BJ (cell line): ENCODE measurements at places on chromosomes 7 and 10.

DNA sequence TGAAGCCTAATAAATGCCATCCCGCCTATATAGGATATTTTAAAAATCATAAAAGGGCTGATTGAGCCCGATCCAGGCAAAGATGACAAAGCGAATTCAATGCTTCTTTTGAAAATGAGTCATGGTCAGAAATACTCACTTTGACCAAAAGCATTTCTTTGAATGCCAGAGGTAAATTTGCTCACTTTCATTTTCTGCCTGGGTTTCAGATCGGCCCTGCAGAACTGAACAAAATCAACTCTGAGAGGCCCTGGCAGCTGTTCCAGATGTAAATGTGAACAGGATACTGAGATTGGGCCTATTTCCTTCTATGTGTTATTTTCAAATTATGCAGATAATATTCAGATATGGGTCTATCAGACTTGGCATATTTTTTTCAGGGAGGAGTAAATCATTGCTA is 114.8 kb upstream of the ARID5B start:
- DNase-seq = peak; percentile 30

DNA sequence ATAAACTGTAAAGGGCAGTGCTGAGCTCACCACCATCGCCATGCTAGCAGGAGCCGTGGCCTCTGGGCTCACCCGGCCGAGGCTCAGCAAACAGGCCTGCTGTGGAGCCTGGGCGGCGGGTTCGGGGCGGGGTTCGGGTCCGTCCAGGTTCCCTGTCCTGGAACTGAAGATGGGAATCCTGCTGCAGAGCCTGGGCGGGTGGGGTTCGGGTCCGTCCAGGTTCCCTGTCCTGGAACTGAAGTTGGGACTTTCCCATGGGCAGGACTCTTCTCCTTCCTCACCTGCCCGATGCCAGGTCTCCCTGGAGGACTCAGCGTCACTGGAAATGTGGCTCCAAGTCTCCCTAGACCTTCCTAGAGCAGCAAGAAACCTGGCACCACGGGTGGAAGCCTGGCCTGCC is 36.6 kb downstream of the EN2 start:
- no peak for DNase-seq

GRCh38 chr7:105829681-105830322 is 46.6 kb downstream of the ATXN7L1 start:
- DNase-seq = no peak

DNA sequence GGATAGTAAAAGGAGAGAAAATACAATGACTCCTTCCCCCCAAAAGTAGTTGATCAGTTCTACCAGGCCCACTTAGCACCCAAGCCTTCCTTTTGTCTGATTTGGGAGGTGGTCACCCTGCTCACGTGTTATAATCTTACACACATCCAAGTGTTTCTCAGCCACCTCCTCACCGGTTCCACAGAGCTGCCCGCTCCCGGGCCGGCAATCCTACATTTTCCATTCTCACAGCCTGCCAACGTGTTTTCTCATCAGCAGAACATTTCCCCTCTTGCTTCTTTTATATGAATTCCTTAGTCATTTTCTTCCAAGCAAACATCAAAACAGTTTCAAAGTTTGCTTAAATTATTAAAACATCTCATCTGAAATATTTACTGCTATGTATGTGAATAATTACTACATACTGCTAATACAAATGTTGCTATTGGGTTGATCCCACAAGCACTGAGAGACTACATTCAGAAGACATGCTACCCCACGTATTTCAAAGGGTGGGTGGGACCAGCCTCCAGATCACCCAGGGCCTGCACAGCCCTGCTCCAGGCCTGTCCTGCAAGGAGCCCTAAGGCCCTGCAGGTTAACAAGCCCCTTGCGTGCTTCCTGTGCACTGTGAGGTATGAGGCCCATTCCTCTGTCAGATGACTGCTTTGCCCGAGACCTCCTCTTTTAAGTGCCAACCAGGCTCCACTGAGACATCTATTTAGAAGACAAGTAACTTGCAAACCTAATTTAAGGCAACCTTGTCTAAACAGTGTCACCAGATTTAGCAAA is 75.3 kb downstream of the GRB10 start:
- DNase-seq = no peak

GRCh38 chr7:5470167-5470532 is 46.5 kb upstream of the TNRC18 start:
- DNase-seq = no peak

GRCh38 chr7:22907805-22908204 is 85.2 kb upstream of the TOMM7 start:
- no peak for DNase-seq

DNA sequence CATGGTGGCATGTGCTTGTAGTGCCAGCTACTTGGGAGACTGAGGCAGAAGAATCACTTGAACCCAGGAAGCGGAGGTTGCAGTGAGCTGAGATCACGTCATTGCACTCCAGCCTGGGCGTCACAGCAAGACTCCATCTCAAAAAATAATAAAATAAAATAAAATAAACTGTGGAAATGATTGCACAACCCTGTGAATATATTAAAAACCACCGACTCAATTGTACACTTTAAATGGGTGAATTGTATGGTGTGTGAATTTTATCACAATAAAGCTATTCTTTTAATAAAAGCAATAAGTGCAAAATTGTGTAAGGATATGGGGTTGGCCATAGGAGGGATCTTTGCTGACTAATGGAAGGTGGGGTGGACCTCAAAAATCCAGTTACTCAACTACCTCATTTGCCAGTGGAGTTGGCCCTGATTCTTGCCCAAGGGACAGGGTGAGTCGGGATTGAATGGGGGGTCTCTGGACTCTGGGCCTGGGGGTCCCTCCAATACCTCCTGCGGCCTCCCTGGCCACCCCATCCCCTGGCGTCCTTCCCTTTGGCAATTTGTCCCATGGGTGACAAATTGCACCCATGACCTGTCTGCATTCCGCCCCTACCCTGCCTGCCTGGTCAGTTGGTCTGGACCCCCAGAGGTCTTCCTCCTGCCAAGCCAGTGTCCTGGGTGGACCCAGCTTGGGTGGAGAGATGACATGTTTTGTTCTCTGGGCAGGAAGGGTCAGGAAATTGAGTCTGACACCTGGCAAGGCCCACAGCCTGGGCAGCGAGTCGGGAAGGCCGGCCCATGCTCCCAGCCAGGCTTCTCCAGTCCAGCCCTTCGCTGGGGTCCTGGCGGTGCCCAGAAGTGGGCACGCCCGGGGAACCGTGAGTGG is 61.7 kb upstream of the ELN start:
- DNase-seq = no peak

GRCh38 chr7:46385662-46386309 is 464.7 kb upstream of the IGFBP3 start:
- peak; percentile 96 for DNase-seq

DNA sequence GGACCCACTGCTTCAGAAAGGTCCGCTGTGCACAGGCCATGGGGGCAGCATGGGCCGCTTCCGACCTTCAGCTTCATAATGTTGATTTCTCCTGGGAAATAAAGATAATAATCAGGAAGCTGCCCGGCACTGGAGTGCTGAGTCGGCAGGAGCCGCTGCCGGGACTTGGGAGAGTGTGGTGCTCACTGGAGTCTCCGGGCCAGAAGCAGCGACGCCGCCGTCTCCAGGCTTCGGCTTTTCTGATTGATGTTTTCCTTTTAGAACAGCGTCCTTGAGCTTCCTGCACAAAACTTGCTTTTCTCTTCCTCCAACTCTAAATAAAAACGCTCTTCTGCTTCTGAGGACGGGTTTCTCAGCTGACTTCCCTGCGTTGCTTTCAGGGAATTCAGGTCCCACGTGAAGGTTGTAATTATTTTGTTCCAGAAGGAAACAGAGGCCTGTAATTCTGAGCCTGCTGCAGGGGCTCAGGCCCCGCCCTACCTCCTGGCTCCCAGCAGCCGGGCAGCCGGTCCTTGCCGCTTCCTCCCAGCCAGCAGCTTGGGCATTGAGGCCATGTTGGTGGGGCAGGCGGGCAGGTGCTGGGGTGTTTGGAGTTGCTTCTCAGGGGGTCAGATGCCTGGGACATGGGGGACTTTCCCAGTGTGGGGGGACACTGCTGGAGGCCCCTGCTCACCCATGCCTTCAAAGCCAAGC is 14.7 kb downstream of the PWWP2B start:
- no peak for DNase-seq

DNA sequence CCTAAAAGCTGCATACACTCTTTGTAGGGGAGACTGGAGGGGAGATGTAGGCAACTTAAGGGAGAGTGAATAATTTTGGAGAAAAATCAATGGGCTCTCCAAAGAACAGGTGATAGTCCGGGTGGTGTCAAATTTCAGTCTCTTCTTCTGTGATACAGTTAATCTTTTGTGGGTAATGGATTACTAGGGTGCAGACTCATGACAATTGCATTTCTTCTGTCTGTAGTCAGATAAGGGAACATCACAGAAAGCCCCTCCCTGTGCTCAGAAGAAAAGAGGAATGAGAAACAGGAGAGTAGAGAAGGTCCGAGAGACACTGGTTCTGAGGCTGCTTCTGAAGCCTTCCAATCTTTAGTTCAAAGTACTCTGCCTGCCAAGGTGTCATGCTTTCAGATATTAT is 1140.7 kb upstream of the LRRN3 start:
- DNase-seq = no peak

GRCh38 chr10:76009531-76009930 is 578.1 kb downstream of the LRMDA start:
- DNase-seq = no peak

GRCh38 chr7:118259115-118259514 is 34.6 kb downstream of the ANKRD7 start:
- no peak for DNase-seq

DNA sequence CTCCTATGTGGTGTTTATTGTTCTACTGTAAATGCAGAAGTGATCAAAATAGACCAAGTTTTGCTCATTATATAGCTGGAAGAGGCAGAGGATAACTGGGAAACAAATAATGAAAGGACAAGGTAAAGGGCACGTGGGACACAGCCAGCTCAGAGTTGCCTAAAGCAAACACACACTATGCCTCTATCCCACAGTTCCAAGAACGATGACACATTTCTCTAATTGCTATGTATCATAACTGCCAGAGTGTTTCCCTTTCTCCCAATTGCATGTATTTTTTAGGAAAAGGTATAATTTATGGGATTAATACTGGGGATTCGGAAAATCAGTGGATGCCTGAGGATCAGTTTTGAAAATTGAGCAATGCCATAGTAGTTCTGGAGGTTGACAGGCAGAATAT is 49.0 kb downstream of the CCDC71L start:
- no peak for DNase-seq

GRCh38 chr10:73905256-73906020 is 5.5 kb upstream of the PLAU start:
- DNase-seq = no peak

DNA sequence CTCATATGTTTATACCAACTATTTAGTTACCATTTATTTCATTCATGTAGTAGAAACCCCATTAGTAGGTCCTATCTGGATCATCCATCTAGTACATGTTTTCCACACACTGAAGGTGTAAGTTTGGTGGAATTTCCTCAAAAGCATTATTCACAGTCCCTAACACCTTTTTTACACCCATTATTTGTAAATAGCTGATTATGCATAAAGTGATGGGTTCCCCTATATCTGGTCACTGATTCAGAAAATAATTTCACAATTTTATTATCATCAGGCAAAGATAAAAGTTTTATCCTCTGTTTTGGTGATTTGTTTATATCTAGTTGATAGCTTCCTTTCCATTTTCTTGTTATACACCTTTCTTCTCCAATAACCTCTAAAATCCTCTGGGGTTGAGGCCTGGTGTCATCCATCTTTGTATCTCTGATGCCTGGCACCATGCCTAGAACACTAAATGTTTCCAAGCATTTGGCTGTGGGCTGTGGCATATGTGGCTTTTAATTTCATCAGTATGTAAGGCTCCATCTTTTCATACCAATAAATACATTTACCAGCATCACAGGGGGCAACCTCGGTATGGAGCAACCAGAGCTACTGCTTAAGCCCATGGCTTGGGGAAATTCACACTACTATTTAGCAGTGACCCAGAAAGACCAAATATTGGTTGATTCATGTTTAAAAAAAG is 1089.5 kb upstream of the LRRN3 start:
- no peak for DNase-seq

DNA sequence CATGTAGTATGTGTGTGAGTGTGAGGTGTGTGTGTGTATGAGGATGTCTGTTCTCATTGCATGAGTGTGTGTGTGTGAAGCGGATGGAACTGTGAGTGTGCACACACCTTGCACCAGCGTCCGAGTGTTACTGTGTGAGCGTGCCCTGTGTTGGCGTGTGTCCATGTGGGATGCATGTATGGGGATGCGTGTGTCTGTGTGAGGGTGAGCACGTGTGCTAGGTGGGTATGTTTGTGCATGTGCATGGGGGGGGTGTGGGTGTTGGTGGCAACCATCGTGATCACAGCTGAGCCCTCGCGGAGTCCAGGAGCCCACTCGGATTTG is 6.4 kb downstream of the KNDC1 start:
- DNase-seq = no peak

DNA sequence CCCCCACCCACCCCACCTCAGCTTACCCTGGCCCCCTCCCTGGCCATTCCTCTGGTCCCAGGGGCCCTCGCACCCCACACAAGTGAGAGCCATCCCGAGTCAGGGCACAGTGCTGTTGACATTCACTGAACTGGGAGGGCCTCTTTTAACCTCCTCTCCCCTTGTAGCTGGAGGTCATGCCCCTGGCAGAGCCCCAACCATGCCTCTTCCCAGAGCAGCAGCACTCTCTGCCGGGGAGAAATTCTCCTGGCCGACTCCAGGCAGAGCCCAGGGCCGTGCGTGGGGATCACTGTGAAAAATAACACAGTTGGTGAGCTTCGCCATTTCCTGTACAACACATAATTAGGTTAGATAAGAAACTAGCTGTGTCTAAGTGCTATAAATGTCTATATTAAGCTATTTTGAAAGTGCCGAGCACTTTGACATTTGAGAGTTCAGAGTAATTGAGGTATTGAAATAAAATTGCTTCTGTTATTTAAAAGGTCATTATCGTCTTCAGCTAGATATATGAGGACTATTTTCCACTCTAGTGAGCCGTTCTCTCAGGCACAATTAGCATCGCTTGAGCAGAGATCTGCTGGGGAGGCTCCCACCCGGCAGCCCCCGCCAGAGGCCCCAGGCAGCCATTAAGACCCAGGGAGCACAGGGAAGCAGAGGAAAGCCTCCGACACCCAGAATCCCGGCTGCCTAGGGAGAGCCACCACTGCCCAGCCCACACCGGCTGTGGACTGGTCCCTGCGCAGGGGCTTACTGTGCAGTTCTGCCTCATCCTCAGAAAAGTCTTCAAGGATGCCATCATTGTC is 62.4 kb upstream of the LRRC18 start:
- DNase-seq = no peak

DNA sequence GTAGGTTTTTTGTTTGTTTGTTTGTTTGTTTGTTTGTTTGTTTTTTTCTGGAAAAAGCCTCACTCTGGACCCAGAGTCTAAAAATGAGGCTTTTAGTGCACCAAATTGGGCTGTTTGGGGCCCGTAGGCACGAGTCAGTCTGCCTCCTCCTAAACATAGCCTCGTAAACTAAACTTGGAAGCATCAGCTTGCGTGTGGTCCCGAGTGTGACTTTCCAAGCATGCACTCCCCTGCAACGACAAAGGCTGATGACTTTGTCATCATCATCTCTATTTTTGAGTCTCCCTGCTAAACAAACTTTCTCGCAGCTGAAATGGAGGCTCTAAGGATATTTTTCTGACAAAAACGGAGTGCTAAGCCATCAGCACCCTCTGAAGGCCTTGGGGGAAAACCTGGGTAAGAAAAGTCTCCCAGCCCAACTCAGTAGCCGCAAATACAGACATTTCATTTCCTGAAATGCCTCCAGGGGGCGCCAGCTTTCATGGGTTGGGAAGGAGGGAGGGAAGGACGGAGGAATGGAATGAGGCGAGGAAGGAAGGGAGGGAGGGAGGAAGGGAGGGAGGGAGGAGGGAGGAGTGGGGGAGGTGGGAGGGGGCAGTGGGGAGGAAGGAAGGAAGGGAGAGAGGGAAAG is 245.9 kb downstream of the KCNMA1 start:
- DNase-seq = peak; percentile 51
